Stimulated activated CD4-positive, alpha-beta T cell treated with anti-CD3 and anti-CD28 coated beads, Interleukin-12 subunit alpha, Interleukin-12 subunit beta, amount 100 ng/mL, for 4 hours (primary cell): ENCODE measurements at places on chromosomes 1 and 21.
A peak's percentile ranks its signal among the peaks of the same experiment; 100 is the strongest.

DNA sequence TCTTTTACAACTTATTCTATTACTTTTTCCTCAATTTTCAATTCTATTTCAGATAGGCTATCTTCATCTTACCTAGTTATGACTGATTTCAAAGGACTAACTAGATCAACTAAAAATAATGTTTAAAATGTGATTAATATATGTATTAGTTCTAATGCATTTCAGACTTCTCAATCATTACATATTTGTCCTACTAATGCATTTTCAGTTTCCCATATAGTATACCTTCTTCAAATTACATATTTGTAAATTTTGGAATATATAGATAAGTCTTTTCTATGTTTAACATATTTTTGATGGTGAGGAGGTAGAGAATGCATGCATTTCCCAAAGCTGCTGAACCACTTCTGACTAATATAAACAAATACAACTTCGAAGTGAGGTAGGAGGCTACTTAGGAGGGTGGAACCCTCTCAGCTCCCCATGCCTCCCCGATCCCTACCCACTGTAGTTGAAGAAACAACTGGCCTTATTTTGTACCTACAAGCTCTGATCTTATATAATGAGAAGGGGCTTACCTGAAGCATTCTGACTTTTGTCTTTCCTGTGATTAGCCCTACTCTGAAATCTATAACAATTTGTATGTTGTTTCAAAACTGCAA, 1.7 kb downstream of the TRMT1L start:
- no peak for DNase-seq

DNA sequence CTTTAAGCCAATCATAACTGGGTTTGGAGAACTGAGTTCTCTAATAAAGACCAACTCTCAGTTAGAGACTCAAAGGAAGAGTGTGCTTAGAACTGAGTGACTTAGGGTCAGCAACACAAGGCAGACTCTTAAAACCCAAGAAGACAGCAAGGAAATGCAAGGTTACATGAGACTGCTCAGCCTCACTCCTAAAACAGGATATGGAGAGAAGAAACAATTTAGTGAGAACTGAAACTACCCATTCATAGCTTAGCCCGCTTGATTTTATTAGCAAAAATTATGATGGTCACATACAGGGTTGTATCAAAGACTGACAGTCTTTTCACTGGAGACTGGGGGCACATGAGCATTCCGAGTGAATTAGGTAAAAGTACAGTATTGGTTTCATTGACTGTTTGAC, 78.9 kb upstream of the DMRTA2 start:
- no peak for DNase-seq

DNA sequence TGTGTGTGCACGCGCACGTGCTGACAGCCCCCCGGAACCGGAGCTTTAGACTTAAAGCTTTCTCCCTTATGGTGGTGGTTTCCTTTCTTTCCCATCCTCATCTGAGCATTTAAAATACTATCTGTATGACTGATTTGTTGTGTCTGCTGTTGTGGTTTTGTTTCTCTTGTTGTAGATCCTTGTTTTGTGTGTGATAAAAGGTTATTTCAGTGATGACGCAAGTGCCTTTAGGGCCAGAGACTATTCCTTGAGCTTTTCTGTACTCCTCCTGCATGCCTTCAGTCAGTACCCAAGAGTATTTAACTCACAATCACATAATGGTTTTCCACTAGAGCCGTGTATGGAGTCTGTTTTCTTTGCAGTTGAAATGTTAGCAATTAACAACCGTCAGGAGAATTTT, 45.4 kb downstream of the LCA5L start:
- no peak for DNase-seq

- DNase-seq: peak; percentile 5
Observed at GRCh38 chr1:7218210-7218832, 433.1 kb downstream of the CAMTA1 start.

DNA sequence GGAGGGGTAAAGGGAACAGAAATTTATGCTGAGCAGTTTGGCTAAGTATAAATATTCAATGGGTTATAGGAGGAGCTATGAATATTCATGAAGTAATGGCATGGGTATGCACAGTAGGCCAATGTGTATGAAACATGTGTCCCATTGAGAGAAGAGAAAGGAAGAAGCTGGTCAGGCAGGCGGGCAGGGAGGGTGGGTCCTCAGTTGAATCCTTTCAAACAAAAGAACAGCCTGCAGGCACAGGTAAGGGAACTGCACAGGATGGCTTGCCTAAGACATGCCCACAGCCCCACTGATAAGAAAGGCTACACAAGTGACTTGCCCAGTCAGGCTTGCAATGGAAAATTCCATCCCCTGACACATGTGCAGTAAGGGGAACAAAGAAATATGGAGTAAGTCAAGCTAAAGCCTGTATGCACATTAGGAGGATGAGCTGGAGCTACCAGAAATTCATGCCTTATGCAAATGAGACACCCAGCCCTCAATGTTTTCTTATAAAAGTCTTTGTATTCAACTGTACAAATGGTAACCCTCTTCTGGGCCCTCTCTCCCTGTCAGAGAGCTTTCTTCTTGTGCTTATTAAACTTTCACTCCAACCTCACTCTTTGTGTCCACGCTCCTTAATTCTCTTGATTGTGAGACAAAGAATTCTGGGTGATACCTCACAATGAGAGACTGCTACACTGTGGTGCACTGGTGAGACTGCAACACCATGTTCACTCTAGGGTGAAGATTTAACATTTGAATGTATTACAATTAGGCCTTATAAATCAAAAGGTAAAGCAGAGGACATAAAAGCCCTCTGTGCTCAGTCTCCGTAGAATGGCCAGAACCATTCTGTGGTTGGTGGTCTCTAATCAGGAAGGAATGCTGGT, 96.5 kb downstream of the ATP1B1 start:
- no peak for DNase-seq

- DNase-seq: no peak
Observed at GRCh38 chr1:164051782-164052181, 507.2 kb upstream of the PBX1 start.

DNA sequence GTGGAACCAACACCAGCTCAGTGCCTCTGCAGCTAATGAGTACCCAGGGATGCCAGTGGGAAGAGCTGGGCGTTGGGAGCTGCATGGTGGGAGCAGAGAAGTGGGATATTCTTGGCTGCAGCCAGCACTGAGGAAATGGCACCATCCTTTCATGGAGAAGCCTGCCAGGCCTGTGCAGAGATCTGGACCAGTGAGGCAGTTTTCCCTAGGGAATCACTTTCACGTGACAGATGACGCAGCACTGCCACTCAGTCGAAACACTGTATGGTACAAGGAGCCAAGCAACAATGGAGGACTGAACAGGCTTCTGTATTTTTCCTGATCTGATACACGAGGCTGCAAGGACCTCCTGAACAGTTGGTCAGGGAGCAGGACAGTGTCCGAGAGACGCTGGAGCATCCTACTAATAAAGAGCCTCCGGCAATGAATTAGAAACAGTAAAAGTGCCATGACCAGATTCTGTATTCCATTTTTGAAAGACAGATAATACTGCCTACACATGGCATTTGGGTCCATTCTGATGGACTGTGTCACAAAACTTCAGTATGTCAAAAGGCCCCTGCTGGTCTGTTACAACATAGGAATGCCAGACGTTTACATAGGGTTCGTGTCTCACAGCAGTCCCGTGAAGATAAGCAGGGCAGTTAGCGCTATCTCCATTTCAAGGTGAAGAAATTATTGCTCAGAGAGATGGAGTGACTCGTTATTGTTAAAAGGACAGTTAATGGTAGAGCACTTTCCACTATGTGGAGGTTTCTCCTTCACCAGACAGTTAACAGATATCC, 44.0 kb upstream of the LMO4 start:
- no peak for DNase-seq
